ENCODE measurements at places on chromosomes 12 and 14.

DNA sequence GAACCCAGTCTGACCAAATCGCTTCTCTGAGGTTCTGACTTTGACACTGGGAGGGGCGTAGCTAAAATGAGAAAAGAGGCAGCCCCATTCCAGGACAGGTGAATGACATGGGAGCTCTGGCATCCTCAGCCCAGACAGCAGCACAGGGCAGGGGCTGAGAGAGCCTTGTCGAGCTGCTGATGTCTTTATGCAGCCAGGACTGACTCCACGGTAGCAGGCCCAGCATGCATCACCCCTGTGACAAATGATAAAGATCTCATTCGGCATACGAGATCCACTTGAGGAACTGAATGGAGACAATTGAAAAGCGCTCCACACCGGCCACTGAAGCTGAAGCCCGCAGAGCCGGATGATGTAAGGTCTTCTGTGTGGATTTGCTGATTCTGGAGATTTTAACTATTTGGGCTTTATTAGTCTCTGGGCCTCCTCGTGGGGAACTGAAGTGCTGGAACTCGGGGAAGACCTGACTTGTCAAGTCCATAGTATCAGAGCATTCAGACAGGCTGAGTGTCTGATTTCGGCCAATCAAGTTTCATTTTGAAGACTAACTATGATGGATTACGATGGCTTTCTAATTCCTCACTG is 56.9 kb upstream of the MAP1LC3B2 start:
- DNase-seq: no peak

- DNase-seq: no peak
Observed at GRCh38 chr14:23398348-23398747, 9.7 kb downstream of the MYH6 start.

GRCh38 chr14:21229821-21230220 is 39.4 kb downstream of the HNRNPC start:
- DNase-seq: peak; percentile 77

GRCh38 chr12:76318773-76319594 is 29.2 kb downstream of the BBS10 start:
- DNase-seq: no peak

DNA sequence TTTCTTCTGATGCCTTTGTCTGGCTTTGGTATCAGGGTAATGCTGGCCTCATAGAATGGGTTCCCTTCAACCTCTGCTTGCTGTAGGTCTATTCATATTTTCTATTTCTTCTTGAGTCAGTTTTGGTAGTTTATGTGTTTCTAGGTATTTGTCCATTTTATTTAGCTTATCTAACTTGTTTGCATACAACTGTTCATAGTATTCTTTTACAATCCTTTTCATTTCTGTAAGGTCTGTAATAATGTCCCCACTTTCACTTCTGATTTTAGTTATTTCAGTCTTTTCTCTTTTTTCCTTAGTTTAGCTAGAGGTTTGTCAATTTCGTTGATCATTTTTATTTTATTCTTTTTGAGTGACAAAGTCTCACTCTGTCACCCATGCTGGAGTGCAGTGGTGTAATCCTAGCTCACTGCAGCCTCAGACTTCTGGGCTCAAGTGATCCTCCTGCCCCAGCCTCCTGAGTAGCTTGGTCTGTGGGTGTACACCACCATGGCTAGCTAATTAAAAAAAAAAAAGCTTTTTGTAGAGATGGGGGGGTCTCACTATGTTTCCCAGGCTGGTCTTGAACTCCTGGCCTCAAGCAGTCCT is 11.7 kb downstream of the TTLL5 start:
- no peak for DNase-seq

DNA sequence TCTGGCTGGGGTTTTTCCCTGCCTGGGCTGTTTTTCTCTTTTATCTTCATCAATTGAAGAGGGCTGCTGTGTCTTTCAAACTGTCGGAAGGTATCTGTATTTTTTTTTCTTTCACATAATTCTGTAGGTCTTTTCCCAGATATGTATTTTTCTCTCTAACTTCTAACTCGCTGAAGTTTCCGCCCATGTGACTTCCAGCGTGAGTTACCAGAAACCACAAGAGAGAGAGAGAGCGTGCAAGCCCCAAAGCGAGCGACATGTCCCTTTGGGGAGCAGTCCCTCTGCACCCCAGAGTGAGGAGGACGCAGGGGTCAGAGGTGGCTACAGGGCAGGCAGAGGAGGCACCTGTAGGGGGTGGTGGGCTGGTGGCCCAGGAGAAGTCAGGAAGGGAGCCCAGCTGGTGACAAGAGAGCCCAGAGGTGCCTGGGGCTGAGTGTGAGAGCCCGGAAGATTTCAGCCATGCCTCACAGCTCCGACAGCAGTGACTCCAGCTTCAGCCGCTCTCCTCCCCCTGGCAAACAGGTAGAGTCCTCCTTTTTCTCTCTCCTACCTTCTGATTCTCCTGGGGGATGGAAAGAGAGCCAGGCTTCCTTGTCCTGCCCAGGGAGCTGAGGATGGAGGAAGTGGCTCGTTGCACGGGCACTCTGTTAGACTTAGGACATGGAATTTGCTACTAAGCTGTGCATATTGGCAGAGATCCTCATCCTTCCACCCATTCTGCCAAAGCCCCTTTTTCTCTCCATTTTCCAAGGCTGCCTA is at the start of gene BATF:
Gene BATF, plus strand, starts transcription at position 246 of the 759 bp plus-strand sequence. Its CDS starts 214 bp downstream, at position 460.
- DNase-seq: peak; percentile 92

GRCh38 chr12:3633396-3633795 is 119.5 kb downstream of the CRACR2A start:
- no peak for DNase-seq

- DNase-seq: no peak
Observed at GRCh38 chr12:59408431-59408830, 187.4 kb upstream of the SLC16A7 start.

DNA sequence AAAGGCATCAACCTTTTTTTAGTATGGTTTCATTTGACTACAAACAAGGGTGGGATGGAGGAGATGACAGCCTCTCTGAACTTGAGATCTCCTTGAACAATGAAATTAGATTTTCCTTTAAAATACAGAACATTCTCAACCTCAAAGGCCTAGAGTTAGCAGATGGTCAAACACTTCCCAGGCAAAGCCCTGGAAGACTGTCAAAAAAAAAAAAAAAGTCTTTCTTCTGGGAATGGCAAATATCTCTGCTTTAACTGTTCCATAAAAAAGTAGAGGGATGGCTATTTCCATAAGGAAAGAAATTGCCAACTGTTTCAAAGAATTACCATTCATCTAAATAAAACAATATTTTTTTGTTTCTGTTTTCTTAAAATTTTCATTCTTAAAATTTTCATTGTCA is 870.8 kb downstream of the GALC start:
- no peak for DNase-seq

DNA sequence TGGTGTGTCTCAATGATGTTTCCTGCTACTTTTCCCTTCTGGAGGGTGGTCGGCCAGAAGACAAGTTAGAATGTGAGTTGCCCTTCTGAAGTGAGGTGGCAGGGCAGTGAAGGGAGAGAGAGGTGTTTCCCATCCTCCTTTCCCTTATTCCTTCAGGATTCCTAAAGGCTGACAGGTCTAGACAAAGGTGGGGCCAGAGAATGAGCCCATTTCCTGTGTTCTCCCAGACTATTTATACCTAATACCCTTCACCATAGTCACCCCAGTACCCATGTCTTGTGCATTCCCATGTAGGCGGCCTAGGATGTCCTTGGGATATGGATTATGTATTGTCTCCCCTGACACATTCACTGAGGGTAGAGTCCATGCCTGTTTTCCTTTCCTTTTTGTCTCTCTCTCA is 7.0 kb downstream of the DGKA start:
- no peak for DNase-seq

Data from hematopoietic multipotent progenitor cell treated with erythropoietin and hydrocortisone succinate and interleukin-3 and kit ligand, for 4 days (in vitro differentiated cells).